Liver (tissue), 10 donors: ENCODE measurements at places on chromosomes 1 and 21. TPM values are rescaled to one million over a fixed set of nuclear protein-coding genes. Genes with fewer than 3 reads are reported as not detected.

DNA sequence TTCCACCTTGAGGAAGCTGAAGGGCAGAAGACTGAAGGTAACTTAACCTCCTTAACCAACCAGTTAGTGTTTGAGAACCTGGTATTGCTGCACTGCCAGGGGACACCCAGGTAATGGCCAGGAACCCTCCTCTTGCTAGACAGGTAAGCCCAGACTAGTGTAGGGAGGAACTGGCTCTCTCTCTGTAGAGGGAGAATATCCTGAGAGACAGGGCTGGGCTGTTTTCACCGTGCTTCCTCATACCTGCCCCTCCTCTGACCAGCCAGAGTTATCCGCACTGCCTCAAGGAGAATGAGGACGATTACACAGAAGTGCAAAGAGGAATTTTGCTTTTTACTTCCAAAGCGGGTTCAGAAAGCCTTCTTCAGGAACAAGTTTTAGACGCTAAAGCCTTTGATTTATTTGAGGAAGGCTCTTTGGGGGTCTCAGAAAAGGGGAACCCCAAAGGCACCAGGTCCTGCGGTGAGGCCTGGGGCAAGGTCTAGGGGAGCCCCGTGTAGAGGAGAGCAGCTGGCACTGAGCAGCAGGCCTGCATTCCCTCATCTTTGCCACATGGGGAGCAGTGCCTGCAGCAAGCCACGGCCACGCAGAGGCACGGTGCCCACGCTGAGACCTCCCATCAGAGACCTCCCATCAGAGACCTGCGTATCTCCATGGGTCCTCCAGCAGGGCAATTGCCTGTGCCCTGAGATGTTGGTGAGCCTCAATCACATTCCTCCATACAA lies 13.5 kb downstream of the GNG4 start:
- DNase-seq, result no peak

GRCh38 chr1:3151456-3151855 lies 82.5 kb downstream of the PRDM16 start:
- no peak for DNase-seq

DNA sequence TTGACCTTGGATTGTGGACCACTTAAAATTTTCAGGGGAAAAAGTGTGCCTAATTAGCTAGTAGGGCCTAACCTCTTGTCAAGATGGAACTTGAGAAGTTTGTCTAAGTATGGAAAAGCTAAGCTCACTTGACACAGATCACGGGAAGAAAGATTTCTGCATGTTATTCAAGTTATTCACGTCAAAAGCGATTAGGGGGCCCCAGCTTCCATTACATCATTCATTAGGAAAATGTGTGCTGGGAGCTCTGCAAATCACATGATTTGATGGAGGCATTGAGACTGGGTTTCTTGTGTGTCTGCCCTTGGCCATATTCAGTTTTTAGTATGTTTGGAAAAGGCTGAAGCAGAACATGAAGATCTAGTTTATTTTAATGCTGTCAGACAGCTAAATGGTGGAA lies 15.5 kb upstream of the POGZ start:
- DNase-seq, result no peak

DNA sequence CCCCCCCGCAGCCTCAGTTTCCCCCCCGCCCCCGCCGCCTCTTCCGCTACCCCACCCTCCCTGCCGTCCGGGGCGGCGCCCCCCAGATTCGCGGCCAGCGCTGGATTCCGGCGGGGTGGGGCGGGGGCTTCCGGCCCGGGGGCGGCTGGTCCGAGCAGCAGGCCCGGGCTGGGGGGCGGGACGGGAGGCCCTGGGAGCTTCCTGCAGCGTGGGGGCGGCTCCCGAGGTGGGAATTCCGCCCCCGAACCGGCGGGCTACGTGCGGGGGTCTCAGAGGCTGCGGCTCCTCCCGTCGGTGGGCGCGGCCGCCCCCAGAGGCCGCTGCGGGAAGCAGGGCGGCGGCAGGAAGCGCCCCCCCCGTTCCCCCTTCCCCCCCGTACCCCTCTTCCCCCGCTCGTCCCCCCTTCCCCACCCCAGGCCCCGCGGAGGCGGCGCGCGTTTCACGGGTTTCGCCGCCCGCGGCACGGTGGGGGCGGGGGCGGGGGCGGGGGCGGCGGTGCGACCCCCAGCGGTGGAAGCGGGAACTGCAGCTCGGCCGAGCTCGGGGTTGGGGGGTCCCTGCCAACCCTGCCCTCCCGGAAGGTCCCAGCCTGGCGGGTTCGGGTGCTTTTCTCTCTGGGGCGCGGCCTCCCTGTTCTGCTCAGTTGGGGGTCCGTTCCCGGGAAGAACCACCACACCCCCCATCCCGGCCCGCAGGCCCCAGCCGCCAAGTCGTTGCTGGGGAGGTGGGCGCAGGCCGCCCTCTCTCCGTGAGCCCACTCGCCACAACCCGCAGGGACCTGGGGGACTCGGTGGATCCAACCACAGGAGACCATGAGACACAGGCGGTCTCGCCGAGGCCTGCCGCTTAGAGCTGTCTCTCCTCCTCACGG lies 76.3 kb downstream of the MORN1 start:
- DNase-seq, result peak; percentile 70

DNA sequence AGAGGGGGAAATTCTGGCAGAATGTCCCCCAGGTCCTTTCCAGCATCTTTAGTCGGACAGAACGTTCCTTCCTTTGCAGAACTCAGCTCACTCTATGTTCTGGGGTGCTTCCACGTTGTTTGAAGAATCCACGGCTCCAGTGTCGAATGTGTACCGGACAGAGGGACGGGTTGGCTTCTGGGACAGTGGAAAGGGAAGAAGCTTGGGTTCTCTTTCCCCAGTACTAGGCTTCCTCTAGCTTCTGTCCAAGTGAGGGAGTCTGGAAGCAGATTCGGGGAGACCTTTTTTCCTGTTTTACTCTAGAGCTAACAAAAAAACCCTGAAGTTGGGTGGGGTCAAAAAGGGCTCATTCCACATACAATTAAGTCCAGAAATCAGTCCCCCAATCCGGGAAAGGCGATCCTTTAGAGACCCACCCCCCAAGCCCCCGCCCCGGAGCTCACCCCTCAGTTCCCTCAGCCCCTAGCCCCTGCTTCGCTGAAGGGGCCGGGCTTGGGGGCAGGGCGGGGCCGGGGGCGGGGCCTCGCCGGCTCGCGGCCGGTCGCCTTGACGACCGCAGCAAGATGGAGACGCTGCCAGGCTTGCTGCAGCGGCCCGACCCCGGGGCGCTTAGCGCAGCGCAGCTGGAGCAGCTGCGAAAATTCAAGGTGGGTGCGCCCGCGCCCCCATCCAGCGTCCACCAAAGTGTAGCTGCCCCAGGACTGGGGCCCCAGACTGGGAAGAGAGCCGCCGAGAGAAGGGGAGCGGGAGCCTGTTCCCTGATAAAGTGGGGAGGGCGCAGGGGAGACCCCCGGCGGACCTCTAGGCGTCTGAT lies at the start of gene RIIAD1:
Gene RIIAD1, plus strand, starts transcription at position 549 of the 814 bp plus-strand sequence. Its CDS starts 15 bp downstream, at position 564.
- DNase-seq, result peak; percentile 48

PLA2G5 gene
- total RNA-seq, result 2.0 TPM

SLAMF1 gene
- 0.09 TPM for total RNA-seq

NUAK2 gene
- 1.7 TPM for total RNA-seq

YARS1 gene
- total RNA-seq, result 94.0 TPM
